Upper lobe of right lung (tissue), 1 donor: ENCODE measurements at places on chromosomes 1 and 21. TPM values are rescaled to one million over a fixed set of nuclear protein-coding genes. Genes with fewer than 3 reads are reported as not detected.

DNA sequence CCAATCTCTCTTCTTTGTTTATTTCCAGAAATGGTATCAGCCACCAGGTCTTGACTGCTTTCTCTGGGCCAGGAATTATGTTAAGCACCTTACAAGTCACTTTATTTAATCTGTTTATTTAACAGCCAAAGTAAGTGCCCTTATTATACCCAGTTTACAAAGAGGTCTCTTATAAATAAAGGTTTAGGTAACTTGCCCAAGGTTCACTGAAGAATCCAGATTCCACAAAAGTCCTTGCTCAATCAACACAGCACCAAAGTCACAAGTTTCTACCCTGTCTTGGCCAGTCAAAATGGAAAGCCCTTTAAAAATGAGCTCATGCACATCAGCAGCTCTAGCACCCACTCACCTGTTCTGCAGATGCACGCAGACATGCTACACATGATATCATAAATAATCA is 28.0 kb upstream of the ATP1A1 start:
- DNase-seq, result no peak

DNA sequence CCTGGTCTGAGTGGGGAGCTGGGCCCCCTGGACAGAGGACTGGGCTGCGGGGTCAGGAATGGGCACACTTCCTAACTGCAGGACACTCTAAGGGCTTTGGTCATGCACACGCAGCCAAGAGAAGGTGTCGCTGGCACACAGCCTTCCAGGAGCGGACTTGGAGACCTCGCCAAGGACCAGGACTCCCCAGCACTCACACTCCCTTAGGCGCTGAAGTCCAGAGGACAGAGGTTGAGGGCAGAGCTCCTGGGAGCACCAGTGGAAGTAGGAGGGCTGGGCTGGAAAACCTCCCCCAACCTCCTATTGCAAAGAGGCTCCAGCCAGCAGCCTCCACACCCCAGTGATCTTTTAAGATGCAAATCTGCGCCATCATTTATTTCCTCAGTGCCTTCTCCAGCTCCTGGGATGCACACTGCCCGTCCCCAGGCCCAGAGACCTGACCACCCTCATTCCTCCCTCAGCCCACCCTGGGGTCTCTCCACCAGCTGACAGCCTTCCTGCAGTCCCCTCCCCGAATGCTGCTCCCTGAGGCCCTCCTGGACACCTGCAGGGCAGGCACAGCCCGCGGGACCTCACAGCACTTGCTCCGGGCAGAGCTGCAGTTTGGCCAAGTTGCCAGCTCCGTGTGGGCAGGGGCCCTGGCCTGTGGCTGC is 3.0 kb downstream of the TSPEAR start:
- no peak for DNase-seq

DNA sequence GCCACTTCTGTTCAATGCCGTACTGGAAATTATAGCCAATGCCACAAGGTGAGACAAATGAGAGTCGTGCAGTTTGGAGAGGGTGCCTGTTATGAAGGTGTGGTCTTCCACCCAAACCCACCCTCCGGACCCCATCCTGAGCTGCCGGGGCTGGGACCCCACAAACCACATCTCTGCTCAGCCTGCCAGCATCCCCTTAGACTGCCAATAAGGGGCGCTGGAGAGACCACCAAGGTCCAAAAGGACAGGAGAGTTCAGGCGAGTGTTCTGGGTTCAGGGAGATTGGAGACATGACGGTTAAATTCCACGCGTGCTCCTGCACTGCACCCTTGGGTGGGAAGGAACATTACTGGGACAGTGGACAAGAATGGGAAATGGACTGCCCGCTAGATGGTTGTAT is 48.7 kb upstream of the COL18A1 start:
- no peak for DNase-seq

GRCh38 chr1:117416546-117417125 is 49.4 kb downstream of the MAN1A2 start:
- DNase-seq, result no peak

DNA sequence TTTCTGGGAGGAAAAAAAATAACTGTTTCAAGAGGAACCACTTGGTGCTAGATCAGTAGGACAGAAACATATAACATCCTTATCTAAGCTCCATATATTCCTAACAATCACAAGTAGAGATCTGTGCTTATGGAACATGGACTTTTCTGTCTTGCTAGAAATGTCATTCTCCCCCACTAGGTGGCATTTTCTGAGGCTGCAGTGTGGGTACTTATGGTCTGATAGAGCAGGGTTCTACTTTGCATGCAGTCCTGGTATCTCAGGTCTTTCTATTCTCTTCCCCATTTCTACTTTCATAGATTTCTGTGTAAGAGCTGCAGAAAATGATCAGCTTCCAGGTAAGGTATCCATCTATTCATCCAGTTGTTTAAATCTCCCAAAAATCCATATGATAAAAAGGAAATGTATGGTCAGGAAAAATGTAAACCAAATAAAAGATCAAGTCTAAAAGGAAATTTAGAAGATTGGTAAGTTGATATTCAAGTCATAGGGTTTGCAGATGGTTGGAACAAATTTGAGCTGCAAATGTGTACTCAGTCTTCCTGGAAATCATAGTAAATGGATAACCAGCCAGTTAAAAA is 1.5 kb downstream of the ZNF684 start:
- DNase-seq, result no peak

- no peak for DNase-seq
Observed at GRCh38 chr1:87402241-87403002, 73.7 kb downstream of the LMO4 start.

Gene FMOD
- 45.1 TPM for total RNA-seq

Gene CD2
- 11.4 TPM for total RNA-seq

Gene CD244
- total RNA-seq, result 3.0 TPM

Gene LRRC8C
- 12.6 TPM for total RNA-seq
